ENCODE measurements at places on chromosomes 11 and 22. TPM values are rescaled to one million over a fixed set of nuclear protein-coding genes. Genes with fewer than 3 reads are reported as not detected.

GRCh38 chr11:118979434-118979833 lies 7.9 kb downstream of the FOXR1 start:
- H3K27ac ChIP-seq = no peak overlapping the region
- H3K27me3 ChIP-seq = peaks cover 20% of the 10 kb centered on the region
- H3K36me3 ChIP-seq = no peaks in the 10 kb centered on the region
- DNase-seq = no peak
- H3K4me3 ChIP-seq = no peak overlapping the region
- H3K4me1 ChIP-seq = no peaks in the 10 kb centered on the region

DNA sequence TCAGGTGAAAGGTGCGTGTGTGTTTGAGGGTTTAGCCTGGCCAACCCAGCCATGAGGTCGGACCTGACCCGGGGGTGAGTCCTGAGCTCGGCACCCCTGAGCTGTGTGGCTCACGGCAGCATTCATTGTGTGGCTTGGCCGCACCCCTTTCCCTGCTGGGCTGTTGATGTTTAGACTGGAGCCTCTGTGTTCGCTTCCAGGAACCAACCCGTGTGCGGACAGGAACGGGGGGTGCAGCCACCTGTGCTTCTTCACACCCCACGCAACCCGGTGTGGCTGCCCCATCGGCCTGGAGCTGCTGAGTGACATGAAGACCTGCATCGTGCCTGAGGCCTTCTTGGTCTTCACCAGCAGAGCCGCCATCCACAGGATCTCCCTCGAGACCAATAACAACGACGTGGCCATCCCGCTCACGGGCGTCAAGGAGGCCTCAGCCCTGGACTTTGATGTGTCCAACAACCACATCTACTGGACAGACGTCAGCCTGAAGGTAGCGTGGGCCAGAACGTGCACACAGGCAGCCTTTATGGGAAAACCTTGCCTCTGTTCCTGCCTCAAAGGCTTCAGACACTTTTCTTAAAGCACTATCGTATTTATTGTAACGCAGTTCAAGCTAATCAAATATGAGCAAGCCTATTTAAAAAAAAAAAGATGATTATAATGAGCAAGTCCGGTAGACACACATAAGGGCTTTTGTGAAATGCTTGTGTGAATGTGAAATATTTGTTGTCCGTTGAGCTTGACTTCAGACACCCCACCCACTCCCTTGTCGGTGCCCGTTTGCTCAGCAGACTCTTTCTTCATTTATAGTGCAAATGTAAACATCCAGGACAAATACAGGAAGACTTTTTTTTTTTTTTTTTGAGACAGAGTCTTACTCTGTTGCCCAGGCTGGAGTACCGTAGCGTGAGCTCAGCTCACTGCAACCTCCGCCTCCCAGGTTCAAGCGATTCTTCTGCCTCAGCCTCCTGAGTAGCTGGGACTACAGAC lies 53.9 kb upstream of the PPP6R3 start:
- H3K4me1 ChIP-seq = peaks cover 19% of the 10 kb centered on the region
- peak; percentile 38 for DNase-seq
- H3K27me3 ChIP-seq = no peaks in the 10 kb centered on the region
- H3K4me3 ChIP-seq = no peak overlapping the region
- H3K27ac ChIP-seq = peak overlapping the region; percentile 27

- peaks cover 10% of the 10 kb centered on the region for H3K4me1 ChIP-seq
- H3K27me3 ChIP-seq = peaks cover 2% of the 10 kb centered on the region
- no peak for DNase-seq
- no peak overlapping the region for H3K27ac ChIP-seq
Observed at GRCh38 chr11:2934611-2935239, 5.5 kb upstream of the PHLDA2 start.

DNA sequence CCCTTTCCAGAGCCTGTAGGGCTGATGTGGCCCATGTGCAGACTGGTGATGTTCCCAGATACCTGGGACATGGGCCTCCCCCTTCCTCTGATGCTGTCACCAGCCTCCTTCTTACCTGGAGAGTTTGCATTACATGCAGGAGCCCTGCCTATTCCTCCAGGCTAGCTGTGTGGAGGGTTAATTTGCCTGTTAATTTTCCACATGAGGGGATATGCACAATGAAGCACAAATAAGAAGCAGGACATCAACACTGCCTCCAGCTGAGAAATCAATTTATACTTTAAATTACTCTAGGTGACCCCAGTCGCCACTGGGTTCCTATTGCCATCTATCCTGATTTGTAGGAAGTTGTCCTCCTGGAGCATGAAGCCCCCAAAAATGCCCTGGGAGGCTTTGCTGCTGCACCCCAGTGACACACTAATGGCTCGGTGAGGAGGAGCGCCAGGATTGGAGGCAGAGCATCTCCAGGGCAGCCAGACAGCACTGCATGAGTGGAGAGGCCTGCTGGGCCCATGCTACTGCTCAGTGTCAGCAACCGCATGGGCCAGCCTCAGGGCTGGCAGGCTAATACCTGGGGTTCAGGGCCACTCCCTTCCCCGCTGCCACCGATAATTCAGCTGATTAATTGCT lies 101.6 kb upstream of the USP47 start:
- H3K36me3 ChIP-seq = no peaks in the 10 kb centered on the region
- no peaks in the 10 kb centered on the region for H3K4me1 ChIP-seq
- no peak overlapping the region for H3K4me3 ChIP-seq
- DNase-seq = no peak
- no peaks in the 10 kb centered on the region for H3K27me3 ChIP-seq

The APOL4 gene
- 0.45 TPM for total RNA-seq

DNA sequence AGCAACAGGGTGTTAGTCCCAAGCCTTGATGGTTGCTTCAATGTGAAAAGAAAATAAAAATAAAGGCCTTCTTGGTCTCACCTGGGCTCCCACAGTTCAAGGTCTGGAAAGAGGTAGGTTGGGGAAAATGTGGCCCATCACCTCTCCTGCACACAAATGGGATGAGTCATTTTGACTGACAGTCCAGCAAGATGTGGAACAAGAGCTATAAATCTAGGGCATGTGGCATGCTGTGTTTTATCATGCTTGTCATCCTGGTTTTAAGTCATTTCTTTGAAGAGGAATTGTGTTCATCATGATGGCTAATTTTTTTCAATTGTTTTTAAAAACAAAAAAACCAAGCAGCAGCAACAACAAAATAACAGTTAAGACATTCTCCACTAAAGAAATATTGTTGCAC lies 503.7 kb downstream of the NTM start:
- no peak overlapping the region for H3K4me3 ChIP-seq
- no peak for DNase-seq
- no peaks in the 10 kb centered on the region for H3K4me1 ChIP-seq
- peaks cover 9% of the 10 kb centered on the region for H3K27me3 ChIP-seq

- no peaks in the 10 kb centered on the region for H3K4me1 ChIP-seq
- DNase-seq = no peak
- no peak overlapping the region for H3K27ac ChIP-seq
- H3K4me3 ChIP-seq = no peak overlapping the region
Observed at GRCh38 chr11:81959341-81959740, 774.3 kb downstream of the FAM181B start.

DNA sequence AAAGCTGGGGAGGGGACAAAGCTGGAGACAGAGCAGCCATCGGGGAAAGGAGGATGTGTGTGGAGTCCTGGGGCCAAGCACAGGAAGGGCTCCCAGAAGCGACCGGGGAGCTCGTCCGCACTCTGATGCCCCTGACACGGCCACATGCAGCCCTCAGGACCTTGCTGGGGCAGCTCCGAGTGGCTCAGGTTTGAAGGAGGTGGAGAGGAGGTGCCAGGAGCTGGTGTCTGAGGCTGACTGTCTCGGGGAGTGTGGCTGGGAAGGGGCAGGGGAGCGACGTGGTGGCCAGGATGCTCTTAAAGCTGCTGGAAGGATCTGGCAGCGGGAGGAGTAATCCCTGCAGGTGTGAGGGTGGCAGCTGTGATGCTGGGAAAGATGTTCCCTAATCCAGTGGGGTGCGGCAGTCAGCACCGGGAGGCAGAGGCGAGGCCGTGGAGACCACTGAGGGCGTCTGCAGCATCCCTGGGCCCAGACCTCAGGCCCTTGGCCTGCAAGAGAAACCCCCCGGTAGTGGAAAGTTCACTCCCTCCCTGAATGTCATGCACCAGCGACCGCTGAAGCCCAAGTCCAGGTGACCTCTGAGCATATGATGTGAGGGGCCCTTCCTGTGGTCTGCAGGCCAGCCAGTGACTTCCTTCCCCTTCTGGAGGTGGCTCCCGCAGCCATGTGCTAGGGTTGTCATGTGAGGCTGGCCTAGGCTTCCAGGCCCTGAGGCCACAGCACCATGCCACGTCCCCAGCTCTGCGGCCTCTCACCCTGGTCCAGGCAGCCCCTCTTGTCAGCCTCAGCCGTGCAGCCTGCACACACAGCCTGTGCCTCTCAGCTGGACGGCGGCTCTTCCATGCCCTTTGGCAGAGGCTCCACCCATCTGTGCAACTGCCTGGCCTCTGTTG lies 17.2 kb upstream of the CTSD start:
- H3K27me3 ChIP-seq = peaks cover 69% of the 10 kb centered on the region
- H3K4me3 ChIP-seq = no peak overlapping the region
- no peak overlapping the region for H3K27ac ChIP-seq
- peaks cover 27% of the 10 kb centered on the region for H3K4me1 ChIP-seq
- H3K36me3 ChIP-seq = no peaks in the 10 kb centered on the region

The FOSL1 gene
- total RNA-seq = 3.1 TPM

DNA sequence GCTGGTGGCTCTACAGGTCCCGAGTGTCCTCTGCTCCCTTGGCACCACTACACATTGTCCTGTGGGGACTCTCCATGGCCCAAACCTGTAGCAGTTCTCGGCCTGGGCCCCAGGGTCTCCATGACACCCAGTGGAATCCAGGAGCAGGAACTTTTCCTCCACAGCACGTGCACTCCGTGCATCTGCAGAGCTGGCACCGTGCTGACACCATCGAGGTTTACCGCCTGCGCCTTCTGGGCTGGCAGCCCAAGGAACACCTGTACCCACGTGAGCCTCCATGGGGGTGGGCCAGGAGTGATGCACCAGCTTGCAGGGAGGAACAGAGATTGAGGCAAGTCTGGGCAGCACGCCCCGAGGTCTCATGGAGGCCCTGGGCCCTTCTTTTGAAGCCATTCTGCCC lies 25.2 kb downstream of the TSPAN32 start:
- no peak overlapping the region for H3K4me3 ChIP-seq
- H3K27me3 ChIP-seq = peaks cover 4% of the 10 kb centered on the region
- DNase-seq = no peak
- no peak overlapping the region for H3K27ac ChIP-seq
- no peaks in the 10 kb centered on the region for H3K4me1 ChIP-seq
- no peaks in the 10 kb centered on the region for H3K36me3 ChIP-seq

DNA sequence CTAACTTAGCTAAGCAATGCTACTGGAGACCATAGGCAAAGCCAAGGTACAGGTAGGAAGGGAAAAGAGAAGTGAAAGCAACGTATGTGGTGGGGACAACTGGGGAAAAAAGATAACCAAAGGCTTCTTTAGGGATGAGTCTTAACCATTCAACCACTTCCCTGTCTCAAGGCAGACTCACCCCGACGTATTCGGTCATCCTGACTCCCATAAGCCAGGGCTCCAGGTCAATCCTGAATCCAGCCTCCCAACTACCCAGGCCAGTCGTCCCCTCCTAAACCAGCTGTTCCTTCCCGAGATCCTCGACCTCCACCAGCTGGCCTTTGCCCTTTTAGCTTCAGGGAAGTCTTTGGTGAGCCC lies 330 bp downstream of the ACP2 start:
- peak overlapping the region; percentile 92 for H3K4me3 ChIP-seq
- H3K4me1 ChIP-seq = peaks cover 69% of the 10 kb centered on the region
- no peak for DNase-seq
- H3K27ac ChIP-seq = peak overlapping the region; percentile 94
- no peaks in the 10 kb centered on the region for H3K27me3 ChIP-seq

DNA sequence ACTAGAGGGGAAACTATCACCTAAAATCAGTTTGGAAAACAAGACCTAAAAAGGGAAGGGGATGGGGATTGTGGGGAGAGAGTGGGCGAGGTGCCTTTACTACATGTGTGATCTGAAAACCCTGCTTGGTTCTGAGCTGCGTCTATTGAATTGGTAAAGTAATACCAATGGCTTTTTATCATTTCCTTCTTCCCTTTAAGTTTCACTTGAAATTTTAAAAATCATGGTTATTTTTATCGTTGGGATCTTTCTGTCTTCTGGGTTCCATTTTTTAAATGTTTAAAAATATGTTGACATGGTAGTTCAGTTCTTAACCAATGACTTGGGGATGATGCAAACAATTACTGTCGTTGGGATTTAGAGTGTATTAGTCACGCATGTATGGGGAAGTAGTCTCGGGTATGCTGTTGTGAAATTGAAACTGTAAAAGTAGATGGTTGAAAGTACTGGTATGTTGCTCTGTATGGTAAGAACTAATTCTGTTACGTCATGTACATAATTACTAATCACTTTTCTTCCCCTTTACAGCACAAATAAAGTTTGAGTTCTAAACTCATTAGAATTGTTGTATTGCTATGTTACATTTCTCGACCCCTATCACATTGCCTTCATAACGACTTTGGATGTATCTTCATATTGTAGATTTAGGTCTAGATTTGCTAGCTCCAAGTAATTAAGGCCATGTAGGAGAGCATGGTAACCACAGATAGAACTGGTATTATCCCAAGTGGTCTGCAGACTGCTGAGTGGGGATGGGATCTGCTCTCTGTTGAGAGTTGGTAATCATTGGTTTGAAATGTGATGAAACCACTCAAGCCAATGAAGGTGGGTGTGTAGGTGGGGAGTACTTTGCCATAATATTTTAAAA lies 3.6 kb downstream of the NEAT1 start:
- peak overlapping the region; percentile 100 for H3K27ac ChIP-seq
- no peaks in the 10 kb centered on the region for H3K27me3 ChIP-seq
- no peaks in the 10 kb centered on the region for H3K36me3 ChIP-seq
- peak overlapping the region; percentile 93 for H3K4me3 ChIP-seq

- no peaks in the 10 kb centered on the region for H3K36me3 ChIP-seq
- no peaks in the 10 kb centered on the region for H3K4me1 ChIP-seq
- H3K4me3 ChIP-seq = no peak overlapping the region
- no peaks in the 10 kb centered on the region for H3K27me3 ChIP-seq
- H3K27ac ChIP-seq = no peak overlapping the region
- DNase-seq = no peak
Observed at GRCh38 chr11:131065435-131066413, 149.4 kb upstream of the SNX19 start.

The TNNI2 gene
- 8.5 TPM for total RNA-seq

The BAIAP2L2 gene
- total RNA-seq = 4.4 TPM

The FIBIN gene
- not detected for total RNA-seq

- H3K27me3 ChIP-seq = no peaks in the 10 kb centered on the region
- DNase-seq = peak; percentile 10
- no peaks in the 10 kb centered on the region for H3K4me1 ChIP-seq
- no peaks in the 10 kb centered on the region for H3K36me3 ChIP-seq
Observed at GRCh38 chr11:84899740-84900139, 727.4 kb downstream of the DLG2 start.

The CCDC116 gene
- 0.33 TPM for total RNA-seq

GRCh38 chr11:114569801-114570200 lies 10.1 kb upstream of the NXPE1 start:
- H3K36me3 ChIP-seq = no peaks in the 10 kb centered on the region
- H3K4me1 ChIP-seq = no peaks in the 10 kb centered on the region
- H3K27ac ChIP-seq = no peak overlapping the region
- H3K27me3 ChIP-seq = no peaks in the 10 kb centered on the region

- H3K27ac ChIP-seq = no peak overlapping the region
- no peaks in the 10 kb centered on the region for H3K4me1 ChIP-seq
- DNase-seq = no peak
Observed at GRCh38 chr11:68609761-68610160, 74.6 kb upstream of the GAL start.

Measured in HepG2 (cell line).